ENCODE measurements at places on chromosomes 6 and 20. TPM values are rescaled to one million over a fixed set of nuclear protein-coding genes. Genes with fewer than 3 reads are reported as not detected.

The SLC22A1 gene
- total RNA-seq, result 0.53 TPM

The CDH22 gene
- total RNA-seq, result 0.21 TPM

The OR2H1 gene
- not detected for total RNA-seq

The PLAGL1 gene
- total RNA-seq, result 131 TPM

The LY6G5B gene
- 6.0 TPM for total RNA-seq

The SIRPD gene
- not detected for total RNA-seq

The FAM209A gene
- total RNA-seq, result not detected

The PXDC1 gene
- 26.6 TPM for total RNA-seq

The ALDH8A1 gene
- 1.1 TPM for total RNA-seq

The NKX2-2 gene
- not detected for total RNA-seq

The EDN3 gene
- total RNA-seq, result 3.1 TPM

The ACSS1 gene
- total RNA-seq, result 11.1 TPM

The GATA5 gene
- 6.6 TPM for total RNA-seq

The SLC22A7 gene
- not detected for total RNA-seq

The PHACTR1 gene
- total RNA-seq, result 4.3 TPM

The UBE2J1 gene
- 58.7 TPM for total RNA-seq

The ARHGAP40 gene
- 1.9 TPM for total RNA-seq

The COL9A3 gene
- total RNA-seq, result 101 TPM

The PPP1R16B gene
- total RNA-seq, result 5.6 TPM

The ZNF334 gene
- total RNA-seq, result 20.5 TPM

The SLC35D3 gene
- 0.16 TPM for total RNA-seq

The NDRG3 gene
- 26.9 TPM for total RNA-seq

The HSF2 gene
- total RNA-seq, result 39.9 TPM

The EBF4 gene
- 9.3 TPM for total RNA-seq

The MCHR2 gene
- total RNA-seq, result 0.48 TPM

The BNIP5 gene
- total RNA-seq, result not detected

The SSTR4 gene
- total RNA-seq, result not detected

The RSPO4 gene
- not detected for total RNA-seq

The TGM3 gene
- total RNA-seq, result not detected

The DEFB124 gene
- total RNA-seq, result not detected

The ANGPT4 gene
- 0.21 TPM for total RNA-seq

The PLN gene
- 178 TPM for total RNA-seq

The PPP1R18 gene
- 32.7 TPM for total RNA-seq

The DNAH8 gene
- 1.5 TPM for total RNA-seq

The TMEM200A gene
- 24.8 TPM for total RNA-seq

The PM20D2 gene
- total RNA-seq, result 31.3 TPM

The SLC29A1 gene
- 16.3 TPM for total RNA-seq
